Astrocyte (in vitro differentiated cells and primary cell): ENCODE measurements at places on chromosomes 5 and 9. TPM values are rescaled to one million over a fixed set of nuclear protein-coding genes. Genes with fewer than 3 reads are reported as not detected.

Gene IFNA2
- total RNA-seq, result not detected in 2 replicates

Gene DRD1
- 0.14 and 0.23 TPM in 2 replicates for total RNA-seq

Gene BNC2
- 38.0 and 47.4 TPM in 2 replicates for total RNA-seq

Gene PCDHGA10
- 34.0 and 41.6 TPM in 2 replicates for total RNA-seq

Gene TCERG1
- total RNA-seq, result 53.1 and 66.0 TPM in 2 replicates

Gene PCDHGA7
- 0.57 and 0.62 TPM in 2 replicates for total RNA-seq

Gene ACTL7B
- not detected in 2 replicates for total RNA-seq

Gene FAM193B
- total RNA-seq, result 47.8 and 48.3 TPM in 2 replicates

Gene DNAI1
- total RNA-seq, result 0.58 and 1.8 TPM in 2 replicates

Gene CDKN2AIPNL
- 22.1 and 22.8 TPM in 2 replicates for total RNA-seq

Gene FAM78A
- 0.73 and 1.1 TPM in 2 replicates for total RNA-seq

Gene BOD1
- 66.1 and 76.8 TPM in 2 replicates for total RNA-seq

Gene GZMA
- 1.7 and 2.6 TPM in 2 replicates for total RNA-seq

Gene MUSK
- not detected in 2 replicates for total RNA-seq

Gene SEMA4D
- 4.8 and 6.2 TPM in 2 replicates for total RNA-seq

Gene DBH
- total RNA-seq, result not detected in 2 replicates

Gene PPP3R2
- total RNA-seq, result not detected in 2 replicates

Gene SLC27A6
- total RNA-seq, result 0.17 and 0.39 TPM in 2 replicates

Gene FOXD4L5
- total RNA-seq, result 0.11 TPM in 1 of 2 replicates, not detected in the other

Gene GGTA1
- total RNA-seq, result 0.18 TPM in 1 of 2 replicates, not detected in the other

Gene ZBED3
- 6.0 and 7.9 TPM in 2 replicates for total RNA-seq

Gene KCTD16
- total RNA-seq, result 5.5 and 5.6 TPM in 2 replicates

Gene PCDHA12
- total RNA-seq, result 13.8 and 16.0 TPM in 2 replicates

Gene ORM2
- total RNA-seq, result not detected in 2 replicates

Gene PTPRD
- total RNA-seq, result 84.0 and 88.1 TPM in 2 replicates

Gene EGFLAM
- 1.0 and 1.1 TPM in 2 replicates for total RNA-seq

Gene CCDC180
- 2.2 and 3.5 TPM in 2 replicates for total RNA-seq

Gene LCN9
- 2.1 and 4.8 TPM in 2 replicates for total RNA-seq

Gene SPATA31E1
- total RNA-seq, result not detected in 2 replicates

Gene ARHGEF37
- 1.4 and 2.3 TPM in 2 replicates for total RNA-seq

Gene CER1
- total RNA-seq, result 2.2 and 2.8 TPM in 2 replicates

Gene FST
- total RNA-seq, result 39.1 and 57.1 TPM in 2 replicates

Gene C5orf63
- 0.36 and 1.6 TPM in 2 replicates for total RNA-seq

Gene PDLIM4
- 56.6 and 72.4 TPM in 2 replicates for total RNA-seq

Gene CDKN2B
- 306 and 314 TPM in 2 replicates for total RNA-seq

Gene NR6A1
- total RNA-seq, result 14.5 and 20.8 TPM in 2 replicates

Gene PCDHA13
- 1.2 and 1.7 TPM in 2 replicates for total RNA-seq

Gene CSF1R
- total RNA-seq, result 1.4 and 1.6 TPM in 2 replicates

Gene FOXI1
- not detected in 2 replicates for total RNA-seq

Gene EMB
- total RNA-seq, result 19.8 and 25.7 TPM in 2 replicates

Gene DCAF12
- total RNA-seq, result 29.8 and 36.0 TPM in 2 replicates

Gene KIF3A
- 25.4 and 25.6 TPM in 2 replicates for total RNA-seq

Gene PCDHGB6
- 18.4 and 19.9 TPM in 2 replicates for total RNA-seq

Gene TXNDC8
- not detected in 2 replicates for total RNA-seq

Gene SLC6A19
- not detected in 2 replicates for total RNA-seq

Gene OBP2A
- total RNA-seq, result not detected in 2 replicates

Gene CDC20B
- 0.11 and 0.17 TPM in 2 replicates for total RNA-seq

Gene ZDHHC11B
- 0.23 and 0.29 TPM in 2 replicates for total RNA-seq

Gene TMEM8B
- 8.6 and 8.9 TPM in 2 replicates for total RNA-seq

Gene HSPA9
- total RNA-seq, result 266 and 271 TPM in 2 replicates

Gene LTC4S
- 1.2 and 1.3 TPM in 2 replicates for total RNA-seq

Gene NUP214
- 30.5 and 33.4 TPM in 2 replicates for total RNA-seq

Gene EQTN
- not detected in 2 replicates for total RNA-seq

Gene CMBL
- 32.6 and 39.7 TPM in 2 replicates for total RNA-seq

Gene DMRT3
- not detected in 2 replicates for total RNA-seq

Gene SLC25A2
- 0.19 and 0.25 TPM in 2 replicates for total RNA-seq

Gene FREM1
- total RNA-seq, result 0.31 and 0.52 TPM in 2 replicates

Gene NRG2
- total RNA-seq, result 0.46 and 0.54 TPM in 2 replicates

Gene GABRP
- 0.45 TPM in 1 of 2 replicates, not detected in the other for total RNA-seq
